ENCODE measurements at places on chromosomes 12 and 14.

GRCh38 chr14:53536446-53536845, 383.3 kb upstream of the DDHD1 start:
- no peak for DNase-seq

GRCh38 chr14:29165431-29165830, 398.8 kb downstream of the FOXG1 start:
- no peak for DNase-seq

- no peak for DNase-seq
Observed at GRCh38 chr14:104545942-104546501, 33.5 kb upstream of the C14orf180 start.

DNA sequence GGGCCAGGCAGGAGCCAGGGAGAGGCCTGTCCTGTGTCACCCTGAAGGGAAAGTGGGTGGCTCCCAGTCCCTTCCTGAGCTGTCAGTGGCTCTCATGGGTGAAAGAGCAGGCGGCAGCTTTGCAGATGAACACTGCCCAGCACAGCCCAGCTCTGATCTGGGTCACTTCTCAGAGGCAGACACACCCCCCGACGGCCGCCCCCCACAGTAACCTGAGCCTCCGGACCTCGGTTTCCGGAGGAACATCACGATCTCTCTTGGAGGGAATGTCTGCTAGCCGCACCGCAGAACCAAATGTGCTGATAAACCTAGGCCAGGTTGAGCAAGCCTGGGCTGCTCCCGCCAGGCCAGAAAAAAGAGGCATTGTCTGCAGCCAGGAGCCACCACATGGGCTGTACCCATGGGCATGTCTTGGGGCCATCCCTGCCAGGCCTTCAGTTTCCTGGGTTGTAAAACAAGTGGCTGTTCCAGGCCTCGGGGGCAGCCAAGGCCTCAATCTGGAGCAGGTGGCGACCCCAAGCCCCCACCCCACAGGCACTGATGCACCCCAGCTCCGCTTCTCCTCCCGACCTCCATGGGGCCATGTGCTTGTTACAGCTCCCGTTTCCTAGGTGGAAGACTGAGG, 57.6 kb downstream of the NCOR2 start:
- no peak for DNase-seq

GRCh38 chr12:93205361-93205760, 172.4 kb upstream of the NUDT4 start:
- no peak for DNase-seq

- DNase-seq, result no peak
Observed at GRCh38 chr14:33891700-33892099, 59.2 kb downstream of the EGLN3 start.

DNA sequence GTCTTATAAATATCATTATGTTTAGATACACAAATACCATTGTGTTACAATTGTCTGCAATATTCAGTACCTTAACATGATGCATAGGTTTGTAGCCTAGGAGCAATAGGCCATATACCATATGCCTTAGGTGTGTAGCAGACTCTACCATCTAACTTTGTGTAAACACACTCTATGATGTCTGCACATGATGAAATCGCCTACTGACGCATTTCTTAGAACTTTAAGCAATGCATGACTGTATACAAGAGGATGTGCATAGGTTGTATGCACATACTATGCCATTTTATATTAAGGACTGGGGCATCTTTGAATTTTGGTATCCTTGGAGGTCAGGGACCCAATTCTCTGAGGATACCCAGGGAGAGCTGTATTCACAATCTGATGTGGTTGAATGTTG, 10.1 kb upstream of the BTG1 start:
- no peak for DNase-seq

- DNase-seq, result no peak
Observed at GRCh38 chr14:75274899-75275569, 3.6 kb upstream of the FOS start.

DNA sequence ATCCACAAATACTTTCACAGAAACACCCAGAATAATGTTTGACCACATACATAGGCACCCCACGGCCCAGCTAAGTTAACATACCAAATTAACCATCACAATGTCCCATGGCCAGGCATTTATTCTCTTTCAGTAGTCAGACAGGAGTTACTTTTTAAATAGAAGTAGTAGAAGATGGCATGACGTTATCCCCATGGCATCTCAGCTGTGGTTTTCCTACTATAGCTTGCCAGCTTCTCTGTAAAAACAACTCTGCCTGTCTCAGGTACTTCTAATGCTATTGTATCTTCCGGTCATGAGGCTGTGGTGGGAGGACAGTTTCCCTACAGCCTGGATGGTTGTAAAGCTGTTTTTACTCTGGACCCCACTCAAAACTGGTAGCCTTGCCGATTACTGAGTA, 19.3 kb downstream of the CTSG start:
- no peak for DNase-seq

DNA sequence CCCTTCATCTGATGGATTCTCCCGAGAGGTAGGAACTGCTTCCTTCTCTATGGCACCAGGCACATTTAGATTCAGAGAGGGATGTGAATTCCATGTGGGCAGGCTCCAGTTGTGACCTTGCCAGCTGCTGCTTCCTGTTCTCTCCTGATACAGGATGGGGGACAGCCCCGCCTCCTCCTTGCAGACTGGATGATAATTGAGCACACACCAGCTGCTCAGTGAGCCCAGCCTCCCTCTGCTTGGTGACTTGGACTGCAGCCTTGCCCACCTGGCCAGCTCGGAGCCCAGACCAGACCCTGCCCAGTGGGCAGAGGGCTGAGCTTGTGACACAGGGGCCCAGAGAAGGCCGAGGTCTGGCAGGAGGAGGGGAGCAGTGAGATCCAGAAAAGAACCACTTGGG, 90.2 kb downstream of the CALM1 start:
- no peak for DNase-seq

DNA sequence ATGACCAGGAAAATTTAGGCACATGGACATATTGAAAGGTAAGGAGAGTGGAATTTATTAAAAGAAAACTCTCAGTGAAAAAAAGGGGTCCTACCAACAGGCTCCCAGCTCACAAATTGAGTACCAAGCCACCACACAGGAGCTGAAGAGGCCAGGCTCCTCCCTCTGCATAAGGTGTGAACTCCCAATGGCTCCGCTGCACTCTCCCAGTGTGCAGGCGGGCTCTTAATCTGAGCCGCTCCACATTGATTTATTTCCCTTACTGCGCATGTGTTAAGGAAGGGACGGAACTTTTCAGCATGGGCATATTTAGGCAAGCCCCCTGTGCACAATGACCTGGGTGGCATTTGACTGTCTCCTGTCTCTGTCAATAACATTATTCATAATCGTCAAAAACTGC, 68.6 kb upstream of the PLEKHG7 start:
- DNase-seq, result no peak

GRCh38 chr12:12979731-12980259, 20.3 kb downstream of the HEBP1 start:
- no peak for DNase-seq

- DNase-seq, result no peak
Observed at GRCh38 chr12:79360936-79361335, 329.8 kb downstream of the PAWR start.

DNA sequence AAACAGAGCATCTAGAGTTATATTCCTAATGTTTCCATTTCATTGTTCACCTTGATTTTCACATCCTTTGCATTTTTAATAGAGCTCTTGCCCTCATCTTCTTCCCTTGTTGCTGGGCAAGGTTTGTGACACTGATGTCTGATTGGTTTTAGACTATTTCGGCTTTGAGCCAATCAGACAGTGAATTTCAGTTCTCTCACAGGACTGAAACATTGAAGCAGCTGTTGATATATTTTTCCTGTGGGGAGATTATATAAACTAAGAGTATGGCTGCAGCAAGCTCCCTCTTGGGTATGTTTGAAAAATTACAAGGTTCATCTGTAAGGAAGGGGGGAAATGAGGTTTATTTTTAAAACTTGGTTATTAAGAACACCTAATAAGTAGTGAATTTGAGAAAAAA, 51.2 kb downstream of the ATF7IP start:
- no peak for DNase-seq

Measured in NCI-H187 treated with DMSO at 0.1 percent for 48 hours (cell line).